ENCODE measurements at places on chromosomes 2 and 18.

DNA sequence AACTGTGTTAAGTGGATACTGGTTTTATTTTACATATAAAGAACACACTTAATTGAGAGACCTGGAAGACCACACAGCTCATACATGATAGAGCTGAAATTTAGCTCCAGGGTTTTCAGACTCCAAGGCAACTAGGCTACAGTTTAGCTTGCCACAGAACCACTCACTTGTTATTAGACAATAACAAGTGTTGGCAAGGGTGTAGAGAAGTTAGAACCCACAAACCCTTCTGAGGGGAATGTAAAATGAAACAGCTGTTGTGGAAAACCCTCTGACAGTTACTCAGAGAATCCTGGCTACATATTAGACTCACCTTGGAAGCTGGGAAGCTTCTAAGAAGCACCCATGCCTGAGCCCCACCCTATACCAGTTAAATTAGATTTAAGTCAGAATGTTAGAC is 75.3 kb downstream of the MAP3K20 start:
- no peak for DNase-seq

GRCh38 chr2:176643646-176644045 is 374.4 kb downstream of the MTX2 start:
- peak; percentile 78 for DNase-seq

GRCh38 chr18:61765097-61765496 is 127.7 kb downstream of the RNF152 start:
- no peak for DNase-seq

GRCh38 chr18:45231617-45232016 is 383.7 kb upstream of the SLC14A2 start:
- DNase-seq = no peak

DNA sequence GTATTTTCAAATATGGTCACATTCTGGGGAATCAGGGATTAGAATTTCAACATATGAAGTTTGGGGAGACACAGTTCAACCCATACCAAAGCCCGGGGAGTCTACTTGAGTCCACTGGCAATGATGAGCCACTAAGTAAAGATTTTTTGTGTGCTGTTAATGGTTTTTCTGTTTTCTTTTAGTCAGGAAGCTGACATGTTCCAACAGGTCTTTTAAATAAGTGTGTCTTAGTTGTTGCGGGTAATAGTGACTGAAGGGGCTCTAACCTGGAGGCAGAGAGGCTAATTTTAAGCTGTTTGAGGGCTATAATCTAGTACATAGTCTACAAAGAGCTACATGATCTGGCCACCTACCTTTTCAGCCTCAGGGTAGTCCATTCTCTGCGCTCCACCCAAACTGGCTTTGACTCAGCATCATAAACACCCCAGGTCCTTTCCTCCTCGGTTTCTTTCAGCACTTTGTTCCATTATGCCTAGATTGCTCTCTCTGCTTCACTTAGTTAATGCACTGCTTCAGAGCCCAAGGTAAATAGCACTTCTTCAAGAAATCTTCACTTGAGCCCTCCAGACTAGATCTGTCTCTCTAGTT is 17.6 kb upstream of the UBE2E3 start:
- DNase-seq = no peak

DNA sequence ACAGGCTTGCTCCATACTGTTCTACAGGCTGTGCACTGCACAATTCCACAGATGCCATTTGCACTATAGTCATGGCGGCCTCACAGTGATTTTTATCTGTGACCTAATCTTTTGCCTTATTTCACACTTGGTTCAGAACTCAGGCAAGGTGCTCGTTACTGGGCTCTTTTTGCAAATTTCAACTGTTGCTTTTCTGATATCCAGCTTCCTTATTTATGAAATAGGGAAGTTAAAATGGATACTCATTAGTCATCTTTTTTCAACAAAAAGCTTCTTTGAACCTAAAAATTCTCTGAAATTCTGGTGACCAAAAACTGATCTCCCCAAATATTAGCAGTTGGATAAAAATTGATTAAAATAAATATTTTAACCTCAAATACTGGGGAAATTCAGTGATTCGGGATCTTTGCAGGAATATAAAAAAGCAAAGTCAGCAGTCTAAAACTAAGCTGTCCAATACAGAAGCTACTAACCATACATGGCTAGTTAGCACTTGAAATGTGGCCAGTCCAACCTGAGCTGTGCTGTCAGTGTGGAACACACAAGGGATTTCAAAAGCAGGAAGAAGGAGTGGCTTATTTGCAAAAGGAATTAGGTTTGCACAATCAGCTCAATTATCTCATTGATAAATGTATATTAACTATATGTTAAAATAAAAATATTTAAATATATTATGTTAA is 134.4 kb downstream of the COL4A4 start:
- DNase-seq = no peak
